ENCODE measurements at places on chromosomes 1 and 21.

- no peak for DNase-seq
Measured at GRCh38 chr21:46050668-46051378, 47.1 kb upstream of the COL6A2 start.

GRCh38 chr1:62654744-62655143 is 33.4 kb downstream of the DOCK7 start:
- DNase-seq: no peak

- peak; percentile 57 for DNase-seq
Measured at GRCh38 chr21:41419921-41420862, 5.8 kb upstream of the MX1 start.

DNA sequence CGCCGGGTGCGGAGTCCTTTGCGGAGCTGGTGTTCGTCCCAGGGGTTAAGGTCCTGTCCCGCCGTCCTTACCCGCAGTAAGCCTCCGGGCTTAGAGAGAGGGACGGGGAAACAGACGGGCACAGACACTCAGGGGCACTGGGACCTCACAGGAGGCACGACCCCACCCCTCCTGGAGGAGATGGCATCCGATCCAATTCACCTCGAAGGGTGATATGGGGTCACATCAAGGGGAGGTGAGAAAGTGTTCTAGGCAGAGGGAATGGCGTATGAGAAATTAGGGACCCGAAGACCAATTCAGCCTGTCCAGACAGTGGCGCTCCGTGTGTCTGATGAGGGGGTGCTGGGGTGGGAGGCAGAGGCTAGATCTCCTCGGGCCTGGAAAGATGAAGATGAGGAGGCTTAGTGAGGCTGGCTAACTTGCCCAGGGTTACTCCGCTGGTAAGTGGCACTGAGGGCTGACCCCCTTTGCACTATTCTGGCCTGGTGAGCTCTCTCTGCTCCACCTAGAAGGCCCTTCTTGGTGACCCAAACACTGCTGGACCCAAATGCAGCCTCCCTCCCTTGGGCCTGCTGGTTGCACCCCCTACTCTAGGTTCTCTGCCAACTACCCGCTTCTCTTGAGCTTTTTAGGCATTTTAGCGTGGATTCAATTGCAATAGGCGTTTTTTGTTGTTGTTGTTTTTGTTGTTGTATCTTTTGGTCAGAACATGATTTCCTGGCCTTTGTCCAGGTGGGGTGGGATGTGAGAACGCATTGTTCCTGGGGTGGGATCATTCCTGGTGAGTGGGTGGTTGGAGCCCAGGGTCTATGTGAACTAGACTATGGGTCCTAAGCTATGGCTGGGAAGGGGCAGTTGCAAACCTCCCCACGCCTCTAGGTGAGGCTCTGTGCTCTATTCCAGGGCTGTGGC is 12.3 kb downstream of the BTBD19 start:
- no peak for DNase-seq

DNA sequence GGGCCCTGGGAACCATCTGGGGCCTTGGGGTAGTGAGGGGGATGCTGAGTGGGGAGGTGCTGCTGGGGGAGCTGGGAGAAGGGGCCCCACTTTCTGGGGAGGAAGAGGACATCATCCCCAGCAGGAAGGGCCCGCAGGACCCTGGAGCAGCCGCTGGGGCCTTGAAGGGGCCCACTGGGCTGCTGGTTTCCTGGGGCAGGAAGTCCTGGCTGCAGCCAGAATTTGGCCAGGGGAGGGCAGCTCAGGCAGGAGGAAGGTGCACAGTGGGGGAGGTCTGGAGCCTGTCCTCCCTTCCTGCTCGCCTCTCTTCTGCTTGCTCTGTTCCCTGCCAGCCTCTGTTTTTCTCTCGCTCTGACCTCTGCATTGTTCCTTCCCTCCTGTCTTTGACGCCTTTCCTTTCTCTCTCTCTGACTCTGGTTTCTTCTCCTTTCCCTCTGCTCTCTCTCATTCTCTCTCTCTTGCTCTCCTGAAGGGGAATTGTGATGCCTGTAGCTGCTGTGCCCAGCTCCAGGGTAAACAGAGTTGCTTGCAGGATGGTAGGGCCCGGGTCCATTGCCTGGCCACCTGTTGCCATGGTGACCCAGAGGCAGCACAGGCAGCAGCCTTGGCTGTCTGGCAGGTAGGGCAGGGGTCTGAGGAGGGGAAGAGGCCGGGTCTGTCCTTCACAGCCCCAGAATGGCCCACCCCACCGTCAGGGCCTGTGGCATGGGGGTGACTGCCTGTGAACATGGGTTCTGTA is 23.9 kb downstream of the ACOT11 start:
- no peak for DNase-seq

DNA sequence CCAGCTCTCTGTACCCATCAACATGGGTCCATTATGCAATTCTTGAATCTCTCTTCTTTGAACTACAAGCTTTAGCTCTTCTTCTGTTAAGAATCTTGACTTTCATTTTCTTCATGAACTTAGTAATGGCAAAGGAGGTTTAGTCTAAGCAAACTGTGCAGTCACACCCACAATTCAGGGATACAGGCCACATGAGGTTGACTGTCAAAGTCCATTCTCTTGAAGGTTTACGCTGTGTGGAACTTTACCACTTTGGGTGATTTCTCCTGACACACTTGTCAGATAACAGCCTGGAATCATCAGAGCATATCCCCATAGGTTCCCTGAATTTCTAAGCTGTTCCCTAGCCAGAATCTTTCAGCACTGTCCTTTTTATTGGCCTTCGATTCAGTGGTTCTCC is 48.0 kb upstream of the NHLH2 start:
- DNase-seq: no peak

- DNase-seq: no peak
Measured at GRCh38 chr1:172112576-172112975, 271.3 kb downstream of the DNM3 start.

GRCh38 chr1:3491291-3492246 is 37.1 kb downstream of the ARHGEF16 start:
- DNase-seq: peak; percentile 21

DNA sequence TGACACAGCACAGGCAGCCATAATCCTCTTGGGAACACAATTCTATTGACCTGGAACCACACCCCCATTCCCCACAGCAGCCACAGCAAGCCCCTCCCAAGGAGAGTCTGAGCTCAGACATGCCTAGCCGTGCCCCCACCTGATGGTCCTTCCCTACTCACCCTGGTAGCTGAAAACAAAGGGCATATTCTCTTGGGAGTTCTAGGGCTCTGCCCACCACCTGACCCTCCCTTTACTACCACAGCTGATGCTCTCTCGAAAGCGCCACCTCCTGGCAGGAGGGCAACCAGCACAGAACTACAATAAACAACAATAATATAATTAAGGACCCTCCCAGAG is 184.8 kb upstream of the COA6 start:
- no peak for DNase-seq

- no peak for DNase-seq
Measured at GRCh38 chr1:59289570-59289969, 7.3 kb upstream of the FGGY start.

- no peak for DNase-seq
Measured at GRCh38 chr1:88579598-88579997, 104.5 kb upstream of the PKN2 start.

DNA sequence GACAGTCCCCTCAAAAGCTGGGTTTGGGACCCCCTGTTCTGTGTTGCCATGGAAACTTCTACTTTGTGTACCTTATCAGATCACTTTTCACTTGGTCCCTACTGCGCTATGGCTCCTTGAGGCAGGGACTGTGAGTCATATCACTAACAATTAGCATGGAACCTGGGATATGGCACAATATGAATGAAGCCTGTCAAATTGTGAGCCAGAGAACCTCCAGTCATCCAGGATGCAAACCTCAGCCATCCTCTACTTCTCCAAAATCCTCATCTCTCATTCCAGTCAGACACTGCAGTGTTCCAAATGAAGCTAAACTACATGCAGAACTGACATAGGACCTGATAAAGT is 11.2 kb upstream of the CAPZB start:
- DNase-seq: no peak

DNA sequence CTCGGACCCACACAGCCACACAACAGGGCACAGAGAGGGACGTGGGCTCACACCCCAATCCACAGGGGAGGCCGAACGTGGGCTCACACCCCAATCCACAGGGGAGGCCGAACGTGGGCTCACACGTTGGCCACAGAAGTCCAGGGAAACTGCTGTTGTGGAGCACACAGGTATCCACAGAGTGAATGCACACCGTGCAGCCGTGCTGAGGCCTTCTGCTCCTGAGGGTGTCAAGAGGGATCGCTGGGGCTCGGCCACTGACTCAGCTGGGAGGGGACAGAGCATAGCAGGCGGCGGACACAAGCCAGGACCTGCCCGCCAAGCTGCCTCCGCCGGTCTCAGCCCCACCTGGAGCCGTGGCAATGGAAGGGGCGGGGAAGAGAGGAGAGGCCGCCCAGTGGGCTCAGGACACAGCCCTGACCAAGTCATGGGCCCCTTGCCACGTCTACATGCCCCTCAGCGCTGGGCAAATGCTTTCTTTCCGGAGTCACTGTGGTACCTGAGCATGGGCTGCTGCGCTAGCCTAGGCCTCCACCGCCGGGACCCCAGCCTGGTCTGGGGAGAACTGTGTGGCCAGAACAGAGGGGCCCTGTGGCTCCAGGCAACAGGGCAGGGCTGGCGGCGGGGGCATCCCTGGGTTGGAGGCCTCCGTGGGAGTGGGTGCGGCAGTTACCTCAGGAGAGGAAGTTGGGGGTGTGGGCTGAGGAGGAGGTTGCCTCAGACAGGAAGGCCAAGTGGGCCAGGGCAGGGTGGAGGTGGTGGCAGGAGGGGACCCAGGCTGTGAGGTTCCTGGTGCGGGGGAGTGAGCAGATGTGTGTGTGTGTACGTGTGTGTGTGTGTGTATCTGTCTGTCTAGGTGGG is 1.2 kb downstream of the SYTL1 start:
- DNase-seq: no peak

DNA sequence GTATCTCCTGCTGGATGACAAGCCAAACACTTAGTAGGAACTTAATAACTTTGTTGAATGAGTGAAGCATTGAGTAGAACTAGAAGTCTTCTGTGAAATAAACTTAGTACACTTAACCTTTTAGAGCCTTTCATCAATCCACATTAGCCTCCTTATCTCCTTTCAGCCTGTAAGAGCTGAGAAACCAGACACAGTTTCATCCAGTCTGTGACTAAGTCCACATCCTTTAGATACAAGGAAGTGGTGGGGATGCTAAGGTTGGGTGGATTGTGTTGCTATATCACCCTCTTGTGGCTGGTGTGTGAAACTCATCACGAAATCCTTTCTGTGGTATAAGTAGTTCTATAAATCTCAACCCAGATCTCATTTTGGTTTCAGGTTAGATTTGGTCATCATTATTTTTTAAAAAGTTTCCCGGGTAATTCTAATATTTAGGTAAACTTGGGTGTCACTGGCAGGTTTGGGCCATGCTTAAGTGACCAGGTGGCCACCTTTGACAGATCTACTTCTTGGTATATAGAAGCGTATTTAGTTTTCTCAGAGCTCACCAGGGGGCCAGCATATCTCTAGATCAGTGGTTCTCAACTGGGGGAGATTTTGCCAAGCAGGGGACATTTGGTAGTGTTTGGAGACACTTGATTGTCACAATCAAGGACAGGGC is 27.8 kb upstream of the CD84 start:
- DNase-seq: peak; percentile 31

GRCh38 chr1:243312952-243313634 is 57.3 kb downstream of the SDCCAG8 start:
- no peak for DNase-seq

GRCh38 chr1:83994111-83994510 is 4.8 kb downstream of the TTLL7 start:
- DNase-seq: no peak

DNA sequence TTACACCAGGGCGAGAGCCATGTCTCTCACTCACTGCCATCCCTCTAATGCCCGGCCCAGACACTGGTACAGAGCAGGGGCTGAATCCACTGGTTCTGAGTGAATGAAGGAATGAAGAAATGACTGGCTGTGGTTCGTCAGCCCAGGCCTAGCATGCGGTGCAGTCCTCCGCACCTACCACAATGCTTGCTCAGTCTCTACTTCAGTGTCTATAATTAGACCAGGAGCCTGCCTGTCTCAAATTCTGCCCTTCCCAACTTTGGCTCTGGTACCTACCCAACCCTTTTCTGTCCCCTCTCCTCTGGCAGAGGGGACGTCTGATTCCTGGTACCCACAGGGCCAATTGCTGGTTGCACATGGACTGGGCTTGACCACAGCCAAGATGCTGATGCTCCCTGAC is 118.2 kb upstream of the GRIK3 start:
- DNase-seq: no peak
